ENCODE measurements at places on chromosomes 7 and 10.

GRCh38 chr7:37385787-37386186, 62.9 kb downstream of the ELMO1 start:
- DNase-seq = no peak

GRCh38 chr7:6563936-6564770, 12.9 kb upstream of the GRID2IP start:
- DNase-seq = no peak

DNA sequence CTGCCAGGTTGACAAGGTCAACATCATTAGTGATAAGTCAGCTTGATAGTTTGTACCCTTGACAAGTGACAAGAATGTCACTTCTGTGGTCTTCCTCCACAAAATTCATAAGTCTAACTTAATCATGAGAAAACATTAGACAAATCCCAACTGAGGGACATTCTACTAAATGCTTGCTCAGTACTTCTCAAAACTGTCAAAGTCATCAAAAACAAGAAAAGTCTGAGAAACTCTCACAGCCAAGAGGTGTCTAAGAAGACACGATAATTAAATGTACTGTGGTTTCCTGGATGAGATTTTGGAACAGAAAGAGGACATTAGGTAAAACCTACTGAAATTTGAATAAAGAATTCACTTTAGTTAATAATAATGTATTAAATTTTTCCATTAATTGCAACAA, 29.8 kb upstream of the SLC16A12 start:
- DNase-seq = no peak

- DNase-seq = no peak
Observed at GRCh38 chr10:113553149-113553548, 296 bp downstream of the HABP2 start.

DNA sequence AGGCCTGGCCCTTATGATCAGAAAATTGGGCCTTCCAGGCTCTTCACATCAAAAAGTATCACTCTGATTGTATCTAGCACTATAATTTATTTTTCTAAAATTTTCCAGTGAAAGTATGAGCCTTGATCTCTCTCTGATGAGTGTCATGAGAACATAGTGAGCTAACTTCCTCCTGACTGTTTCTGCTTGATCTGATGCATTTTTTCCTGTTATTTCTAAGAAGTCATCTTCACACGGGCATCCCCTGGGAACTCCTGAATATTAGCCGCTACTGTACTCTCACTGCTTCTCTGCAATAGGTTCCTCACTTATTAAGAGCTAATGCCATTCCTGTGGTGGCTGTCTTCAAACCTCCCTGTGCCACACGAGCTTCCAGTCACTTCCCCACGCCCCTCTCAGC, 63.1 kb upstream of the ZPBP start:
- no peak for DNase-seq

- no peak for DNase-seq
Observed at GRCh38 chr10:63487990-63488389, 22.2 kb upstream of the JMJD1C start.

GRCh38 chr10:123865880-123866279, 25.7 kb downstream of the CPXM2 start:
- DNase-seq = no peak

DNA sequence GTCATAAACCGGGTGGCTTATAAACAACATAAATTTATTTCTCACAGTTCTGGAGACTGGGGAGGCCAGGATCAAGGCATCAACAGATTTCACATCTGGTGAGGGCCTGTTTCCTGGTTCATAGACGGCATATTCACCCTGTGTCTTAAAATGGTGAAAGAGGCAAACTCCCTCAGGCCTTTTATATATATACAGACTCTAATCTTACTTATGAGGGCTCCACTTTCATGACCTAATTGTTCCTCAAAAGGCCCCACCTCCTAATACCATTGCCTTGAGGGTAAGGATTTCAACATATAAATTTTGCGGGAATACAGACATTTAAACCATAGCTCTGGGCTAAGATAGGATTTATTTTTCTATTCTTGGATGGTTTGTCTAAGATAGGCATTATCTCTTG, 187.2 kb downstream of the PPP1R3A start:
- no peak for DNase-seq

DNA sequence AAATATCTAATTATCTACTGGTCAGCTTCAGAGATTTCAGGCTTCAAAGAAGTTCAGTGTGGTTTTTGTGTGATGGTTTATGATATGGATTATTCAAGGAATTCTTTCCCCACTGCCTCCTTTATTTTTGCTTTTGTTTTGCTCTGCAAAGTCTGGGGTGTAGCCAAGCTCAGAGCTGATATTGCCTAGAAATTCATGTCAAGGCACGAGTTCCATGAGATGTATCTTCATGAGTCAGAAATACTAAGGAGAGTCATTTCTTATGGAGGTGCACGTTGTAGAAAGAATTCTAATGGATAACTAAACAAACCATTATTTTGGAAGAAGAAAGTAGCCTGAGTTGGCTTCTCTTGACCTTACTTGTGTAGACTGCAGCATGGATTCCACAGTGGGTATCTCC, 37.4 kb downstream of the VIM start:
- no peak for DNase-seq

DNA sequence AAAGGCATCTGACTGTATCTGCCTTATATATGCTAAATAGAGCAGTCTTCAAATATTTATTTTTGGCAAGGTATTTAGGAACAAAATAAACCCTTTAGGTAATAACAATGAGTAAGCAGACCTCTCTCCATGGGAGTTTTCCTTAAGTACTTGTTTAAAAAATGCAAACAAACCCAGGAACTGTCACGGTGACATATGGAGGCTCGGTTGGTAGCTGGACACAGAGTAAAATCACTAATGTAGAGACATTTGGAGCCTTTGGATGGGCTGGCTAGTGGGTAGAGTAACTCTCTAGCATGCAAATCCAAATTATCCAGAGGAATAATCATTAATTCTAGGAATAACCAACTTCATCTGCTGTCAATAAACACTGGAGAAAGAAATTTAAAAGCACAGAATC, 71.6 kb upstream of the LAMB4 start:
- DNase-seq = no peak

- DNase-seq = no peak
Observed at GRCh38 chr7:127578711-127579275, 6.6 kb downstream of the GCC1 start.

DNA sequence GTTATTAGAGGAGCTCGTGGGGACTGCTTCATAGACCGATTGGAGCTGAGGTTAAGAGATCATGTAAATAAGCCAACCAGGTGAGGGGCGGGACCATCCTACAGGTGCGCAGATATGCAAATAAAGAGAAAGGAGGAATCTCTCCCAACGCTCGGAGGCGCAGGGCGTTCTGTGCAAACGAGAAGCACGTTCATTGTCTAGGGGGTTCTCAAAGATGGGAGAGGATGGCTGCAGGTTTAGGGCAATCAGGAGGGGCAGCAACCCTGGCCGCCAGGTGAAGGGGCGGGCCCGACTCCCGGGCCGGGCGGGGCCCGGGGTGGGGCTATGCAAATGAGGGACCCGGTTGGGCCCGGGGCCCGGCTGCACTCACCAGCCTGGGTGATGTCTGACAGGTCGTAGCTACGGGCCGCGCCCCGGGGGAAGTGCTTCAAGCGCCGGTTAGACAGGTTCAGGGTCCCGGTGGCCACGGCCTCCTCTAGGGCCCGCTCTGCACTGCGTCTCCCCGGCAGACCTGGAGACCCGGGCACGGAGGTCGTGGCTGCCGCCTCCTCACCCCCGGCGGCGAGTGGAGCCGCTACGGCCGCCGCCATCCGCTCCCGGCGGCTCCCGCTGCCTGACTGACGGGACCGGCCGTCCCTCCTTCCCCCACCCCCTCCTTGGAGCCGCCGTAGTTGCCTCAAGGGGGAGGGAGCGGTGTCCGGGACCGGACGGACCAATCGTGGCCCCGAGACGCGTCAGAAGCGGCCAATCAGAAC, at the start of gene LRCH4:
Gene LRCH4 (minus strand): TSS at position 619 of the 755 bp plus-strand sequence. CDS start 29 bp downstream, at position 590.
- no peak for DNase-seq

DNA sequence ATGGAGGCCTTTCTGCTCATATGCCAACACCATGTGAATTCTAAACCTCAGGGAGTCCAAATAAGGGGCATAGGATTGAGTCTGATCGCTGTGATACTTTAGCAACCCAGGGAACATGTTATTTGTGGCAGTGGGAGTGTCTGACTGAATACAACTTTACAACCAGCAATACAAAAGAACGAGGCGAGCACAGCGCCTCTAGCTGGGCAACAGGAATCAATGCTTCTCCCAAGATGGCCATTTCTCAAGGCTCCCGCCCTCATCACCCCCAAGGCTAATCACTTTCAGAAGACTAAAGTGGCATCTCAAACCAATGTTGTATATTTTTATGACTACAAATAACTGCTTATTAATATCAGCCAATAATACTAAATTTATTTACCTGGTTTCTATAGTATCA, 28.1 kb downstream of the YWHAG start:
- no peak for DNase-seq

- DNase-seq = no peak
Observed at GRCh38 chr7:141359262-141359661, 191.9 kb upstream of the AGK start.

- no peak for DNase-seq
Observed at GRCh38 chr7:116324582-116324981, 114.2 kb downstream of the TES start.

GRCh38 chr10:11178606-11179515, 161.2 kb downstream of the CELF2 start:
- no peak for DNase-seq

DNA sequence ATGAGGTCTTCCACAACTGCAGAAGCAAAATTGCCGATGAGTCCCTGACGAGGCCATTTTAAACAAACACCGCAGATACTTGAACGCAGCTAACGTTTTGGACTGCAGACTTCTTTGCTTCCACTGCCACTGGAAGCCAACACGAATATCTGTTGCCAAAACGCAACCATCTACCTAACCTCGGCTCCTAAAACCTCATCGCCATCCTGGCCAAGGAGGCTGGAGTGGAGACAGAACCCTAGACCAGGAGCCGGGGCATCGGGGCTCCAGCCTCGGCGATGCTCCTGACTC, 493 bp downstream of the WDR91 start:
- DNase-seq = no peak

DNA sequence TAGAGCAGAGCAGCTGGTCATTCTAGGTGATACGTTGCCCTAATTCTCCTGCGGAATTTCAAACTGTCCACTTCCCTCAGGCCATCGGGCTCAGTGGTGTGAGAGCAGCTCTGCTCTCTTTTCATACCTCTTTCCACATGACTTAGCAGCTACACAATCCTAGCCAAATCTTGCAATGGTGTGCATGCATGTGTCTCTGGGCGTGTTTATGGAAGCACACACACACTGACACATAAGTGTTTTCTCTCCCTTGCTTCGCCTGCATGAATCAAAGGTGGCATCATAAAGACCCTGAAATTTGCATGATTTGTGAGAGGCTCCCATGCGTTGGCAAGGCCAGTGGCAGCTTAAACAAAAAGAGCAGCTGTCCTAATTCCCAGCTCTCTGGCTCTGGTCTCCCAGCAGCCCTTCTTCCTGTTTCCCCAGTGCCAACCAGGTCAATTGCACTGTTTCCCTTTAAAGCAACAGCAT, 1189.5 kb downstream of the GATA3 start:
- no peak for DNase-seq

GRCh38 chr7:8436965-8437364, 3.6 kb downstream of the NXPH1 start:
- DNase-seq = no peak

DNA sequence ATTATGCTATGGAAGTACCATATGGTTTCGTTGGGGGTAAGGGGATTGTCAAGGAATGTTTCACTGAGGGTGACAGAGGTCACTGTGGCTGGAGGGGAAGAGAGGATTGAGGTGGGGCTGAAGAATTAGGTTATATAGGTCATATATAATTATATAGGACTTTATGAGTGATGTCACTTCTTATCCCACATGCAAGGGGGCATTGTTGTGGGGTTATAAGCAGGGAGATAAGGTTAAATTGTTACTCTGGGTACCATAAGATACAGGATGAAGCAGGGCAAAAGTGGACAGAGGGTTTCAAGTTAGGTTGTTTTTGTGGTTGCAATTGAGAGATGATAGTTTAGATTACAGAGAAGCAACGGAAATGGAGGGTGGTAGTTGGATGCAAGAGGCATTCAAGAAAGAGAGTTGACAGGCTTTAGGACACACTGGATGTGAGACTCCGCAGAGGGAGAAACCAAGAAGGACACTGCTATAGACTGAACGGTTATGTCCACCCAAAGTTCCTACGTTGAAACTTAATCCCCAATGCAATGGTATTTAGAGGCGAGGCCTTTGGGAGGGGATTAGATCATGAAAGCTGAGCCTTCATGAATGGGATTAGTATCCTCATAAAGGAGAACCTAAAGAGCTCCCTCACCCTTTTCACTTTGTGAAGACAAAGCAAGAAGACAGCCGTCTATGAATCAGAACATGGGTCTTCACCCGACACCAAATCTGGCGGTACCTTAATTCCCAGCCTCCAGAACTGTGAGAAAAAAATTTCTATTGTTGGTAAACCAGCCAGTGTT, 7.0 kb upstream of the PRR15 start:
- DNase-seq = no peak

- no peak for DNase-seq
Observed at GRCh38 chr10:5468262-5469106, 30.9 kb downstream of the CALML5 start.

- no peak for DNase-seq
Observed at GRCh38 chr7:147878912-147879661, 711.5 kb upstream of the C7orf33 start.

GRCh38 chr10:93475871-93476270, 6.3 kb downstream of the MYOF start:
- no peak for DNase-seq

GRCh38 chr7:964401-965231, 10.1 kb upstream of the ADAP1 start:
- DNase-seq = no peak

DNA sequence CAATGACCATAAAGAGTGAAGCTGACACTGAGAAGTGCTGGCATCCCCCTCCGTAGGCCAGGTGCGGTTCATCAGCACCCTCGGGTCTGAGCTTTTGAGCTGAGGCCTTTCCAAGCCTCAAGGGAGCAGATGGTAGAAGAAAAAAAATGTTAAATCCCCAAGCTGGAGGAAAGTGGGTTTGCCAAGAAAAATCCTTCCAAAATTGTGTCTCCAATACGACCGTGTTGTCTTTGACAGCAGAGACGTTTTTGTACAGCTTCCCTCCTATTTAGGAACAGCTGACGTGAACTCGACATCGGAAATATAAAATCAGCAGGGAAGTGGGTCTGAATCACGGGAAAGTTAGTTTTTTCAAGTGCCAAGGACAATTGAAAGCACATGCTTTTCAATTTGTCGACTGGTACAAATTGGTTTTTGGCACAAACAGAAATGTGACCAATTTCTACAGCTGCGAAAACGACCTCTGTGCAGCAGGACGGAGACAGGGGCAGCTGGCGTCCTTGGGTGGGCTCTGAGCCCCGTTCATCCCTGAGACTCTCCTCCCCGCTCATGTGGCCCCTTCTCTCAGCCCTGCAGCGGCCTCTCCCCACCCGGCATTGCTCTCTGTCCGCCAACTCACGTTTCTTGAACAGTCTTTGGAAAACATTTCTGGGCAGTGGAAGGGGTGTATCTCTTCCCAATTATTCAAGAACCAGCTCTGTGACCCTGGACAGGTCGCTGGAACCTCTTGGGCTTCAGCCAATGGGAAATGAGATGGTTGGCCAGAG, 89.9 kb downstream of the PAXIP1 start:
- DNase-seq = no peak
